ENCODE measurements at places on chromosomes 1 and 21.
A peak's percentile ranks its signal among the peaks of the same experiment; 100 is the strongest.

- DNase-seq = no peak
Measured at GRCh38 chr1:212438831-212439237, 6.1 kb downstream of the NENF start.

DNA sequence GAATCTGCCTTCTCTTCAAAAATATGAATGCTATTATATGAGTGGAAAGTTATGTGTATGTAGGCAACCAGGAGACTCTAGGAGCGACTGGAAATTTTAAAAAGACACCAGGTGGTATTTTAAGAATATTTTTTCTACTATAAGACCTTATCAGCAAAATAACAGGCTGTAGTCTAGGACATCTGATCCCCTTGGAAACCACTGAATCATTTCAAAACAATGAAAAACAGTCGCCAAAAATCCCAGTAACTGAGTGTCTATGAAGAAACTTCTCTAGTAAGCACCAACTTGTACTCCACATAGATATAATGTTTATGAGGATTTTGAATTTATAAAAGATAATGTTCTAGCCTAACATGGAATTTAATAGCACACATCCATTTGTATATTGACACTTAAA is 358.5 kb downstream of the GPATCH2 start:
- DNase-seq = no peak

DNA sequence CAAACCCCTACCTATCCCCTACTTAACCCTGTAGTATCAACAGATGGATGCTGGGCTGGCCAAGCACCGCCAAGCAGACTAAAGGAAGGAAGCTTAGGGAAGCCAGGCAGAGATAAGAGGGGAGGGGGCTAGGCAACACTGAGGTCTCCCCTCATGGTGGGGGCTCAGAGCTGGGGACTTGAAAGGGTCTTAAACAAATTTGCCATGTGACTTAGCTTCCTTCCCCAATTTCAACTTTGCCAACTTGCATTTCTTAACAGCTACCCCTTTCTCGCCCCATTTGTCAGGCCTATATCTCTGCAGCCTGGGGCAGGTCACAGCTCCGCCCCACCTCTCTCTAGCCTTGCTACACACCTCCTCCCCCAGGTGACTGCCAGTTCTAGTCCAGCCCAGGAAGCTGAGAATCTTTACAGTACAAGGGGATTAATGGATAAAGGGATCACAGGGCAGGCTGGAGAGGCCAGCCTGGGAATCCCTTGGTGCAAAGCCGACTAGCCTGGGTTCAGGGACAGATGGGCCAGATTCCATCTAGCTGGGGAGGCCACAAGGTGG is 3.4 kb downstream of the KIF21B start:
- DNase-seq = no peak

DNA sequence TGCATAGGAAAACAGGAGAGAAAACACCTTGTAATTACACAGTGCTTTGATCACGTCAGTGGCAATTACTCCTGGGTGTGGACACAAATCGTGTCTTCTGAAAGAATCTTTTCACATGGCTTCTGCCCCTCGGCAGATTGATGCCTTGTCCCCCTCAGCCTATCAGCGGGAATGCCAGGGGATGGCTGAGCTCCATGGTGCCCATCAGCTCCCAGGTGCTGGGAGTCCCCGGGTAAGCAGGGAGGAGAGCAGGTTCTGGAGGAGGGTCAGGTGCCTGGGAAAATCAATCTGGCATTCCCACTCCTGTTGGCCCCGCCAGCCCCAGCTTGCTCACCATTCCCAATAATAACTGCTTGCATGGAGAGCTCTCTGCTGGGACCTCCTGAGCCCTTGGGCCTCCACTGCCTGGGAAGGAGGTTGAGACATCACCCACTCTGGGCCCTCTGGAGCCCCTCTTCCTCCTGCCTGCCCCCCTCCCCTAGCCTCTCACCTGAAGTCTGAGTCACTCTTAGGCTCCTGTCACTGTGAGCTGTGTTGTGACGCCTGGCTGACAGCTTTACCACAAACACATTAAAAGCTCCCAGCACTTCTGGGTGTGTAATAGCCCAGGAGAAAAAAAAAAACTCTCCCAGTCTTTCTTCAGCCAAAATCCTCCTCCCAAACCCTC is 4.9 kb downstream of the CAMK2N1 start:
- no peak for DNase-seq

- no peak for DNase-seq
Measured at GRCh38 chr1:160123726-160124125, 8.2 kb downstream of the ATP1A2 start.

GRCh38 chr1:116870300-116870699 is 39.4 kb upstream of the PTGFRN start:
- DNase-seq = no peak

- DNase-seq = no peak
Measured at GRCh38 chr1:34792868-34793727, at the start of gene GJA4. TSS of gene GJA4 (plus strand) at chr1:34792999. CDS start at chr1:34794214, 1,215 bp downstream.

DNA sequence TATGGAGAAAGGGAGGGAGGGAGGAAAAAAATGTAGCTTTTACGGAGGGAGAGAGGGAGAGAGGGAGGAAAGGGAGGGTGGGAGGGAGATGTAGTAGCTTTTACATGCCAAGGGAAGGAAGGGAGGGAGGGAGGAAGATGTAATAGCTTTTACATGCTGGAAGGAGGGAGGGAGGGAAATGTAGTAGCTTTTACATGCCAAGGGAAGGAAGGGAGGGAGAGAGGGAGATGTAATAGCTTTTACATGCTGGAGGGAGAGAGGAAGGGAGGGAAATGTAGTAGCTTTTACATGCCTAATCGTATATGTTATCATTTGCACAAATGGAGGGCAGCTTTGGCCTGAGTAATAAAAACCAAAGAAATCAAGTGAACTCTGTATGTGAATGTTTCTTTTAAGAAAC is 35.6 kb downstream of the EEIG2 start:
- no peak for DNase-seq

- no peak for DNase-seq
Measured at GRCh38 chr21:20971296-20971921, 26.8 kb upstream of the NCAM2 start.

DNA sequence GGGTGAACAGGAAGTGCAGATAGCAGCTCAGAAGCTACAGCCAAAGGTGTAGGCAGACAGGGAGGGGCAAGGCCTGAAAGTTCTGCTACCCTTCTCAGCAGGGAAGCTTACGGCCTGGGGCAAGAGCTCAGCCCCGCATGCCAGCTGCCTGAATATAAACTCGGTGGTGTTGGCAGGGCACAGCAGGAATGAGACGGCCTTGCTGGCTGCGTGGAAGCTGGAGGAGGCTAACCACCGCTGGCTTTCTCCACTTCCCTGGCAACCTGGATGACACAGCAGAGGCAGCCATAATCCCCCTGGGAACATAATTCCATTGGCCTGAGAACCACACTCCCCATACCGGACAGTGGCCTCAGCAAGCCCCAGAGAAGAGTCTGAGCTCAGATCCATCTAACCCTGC is 81.9 kb upstream of the PRRC2C start:
- no peak for DNase-seq

- peak; percentile 20 for DNase-seq
Measured at GRCh38 chr1:147641695-147642592, 28.4 kb downstream of the ACP6 start.

DNA sequence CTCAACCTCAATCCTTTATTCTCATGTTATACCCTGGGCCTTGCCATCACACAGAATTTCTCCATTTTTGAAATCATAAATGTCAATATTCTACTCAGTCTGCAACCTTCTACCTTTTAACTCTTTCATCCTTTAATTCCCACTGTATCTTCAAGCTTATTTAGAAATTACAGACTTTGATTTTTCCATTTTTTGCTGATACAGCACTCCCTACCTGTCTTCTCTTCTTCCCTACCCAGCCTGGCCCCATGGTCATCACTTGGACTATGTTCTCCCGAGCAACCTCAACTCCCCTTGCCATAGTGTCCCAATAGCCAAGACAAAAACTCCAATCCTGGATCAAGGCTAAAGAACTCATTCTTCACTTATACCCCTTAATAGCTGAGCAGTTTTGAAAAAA is 14.6 kb downstream of the WARS2 start:
- DNase-seq = no peak

- no peak for DNase-seq
Measured at GRCh38 chr1:62849031-62849430, 65.1 kb downstream of the ATG4C start.

DNA sequence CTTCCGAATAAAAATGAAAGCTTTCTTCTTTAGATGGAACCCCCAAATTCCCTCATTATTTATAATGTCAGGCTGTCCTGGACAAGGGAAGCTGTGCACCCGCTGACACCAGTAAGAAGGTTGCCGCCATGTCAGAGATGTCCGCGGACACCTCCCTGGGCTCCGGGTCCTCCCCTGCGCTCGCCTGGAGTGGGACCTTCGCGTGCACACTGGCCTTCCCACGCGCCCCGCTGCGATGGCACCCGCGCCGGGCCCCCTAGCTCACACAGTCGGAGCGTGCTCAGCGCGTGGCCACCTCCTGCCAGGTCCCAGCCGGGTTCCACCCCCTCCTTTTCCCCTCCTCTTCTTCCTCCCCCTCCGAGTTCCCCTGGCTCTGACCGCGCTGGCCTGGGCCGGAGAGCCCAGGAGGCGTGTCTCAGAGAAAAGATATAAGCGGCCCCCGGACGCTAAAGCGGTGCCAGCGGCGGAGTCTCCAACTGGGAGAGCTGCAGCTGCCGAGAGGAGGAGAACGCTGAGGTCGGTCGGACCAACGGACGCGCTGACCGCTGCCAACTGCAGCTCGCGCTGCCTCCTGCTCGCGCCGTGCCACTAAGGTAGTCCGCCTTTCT is at the start of gene G0S2:
TSS of gene G0S2 (plus strand) at position 456 of the 608 bp plus-strand sequence. CDS start 273 bp downstream, outside the sequence.
- DNase-seq = no peak

- DNase-seq = no peak
Measured at GRCh38 chr1:179872558-179872957, 5.0 kb downstream of the TOR1AIP2 start.

DNA sequence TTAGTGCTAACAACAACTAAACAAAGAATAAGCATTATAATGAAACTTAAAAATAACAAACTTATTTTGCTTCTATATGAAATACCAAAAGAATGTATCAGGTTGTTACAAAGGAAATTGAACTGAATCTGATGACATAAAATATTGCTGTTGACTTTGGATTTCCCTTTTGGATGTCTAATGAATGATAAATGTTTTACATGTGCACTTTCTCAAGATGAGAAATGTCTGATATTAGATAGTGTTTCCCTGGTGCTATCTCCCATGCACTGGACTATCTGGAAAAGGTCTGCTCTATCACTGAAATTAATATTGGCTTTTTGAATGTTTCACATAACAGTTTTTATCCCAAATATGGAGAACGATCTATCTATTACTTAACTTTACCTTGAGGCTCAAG is 179.9 kb downstream of the HMCN1 start:
- no peak for DNase-seq

DNA sequence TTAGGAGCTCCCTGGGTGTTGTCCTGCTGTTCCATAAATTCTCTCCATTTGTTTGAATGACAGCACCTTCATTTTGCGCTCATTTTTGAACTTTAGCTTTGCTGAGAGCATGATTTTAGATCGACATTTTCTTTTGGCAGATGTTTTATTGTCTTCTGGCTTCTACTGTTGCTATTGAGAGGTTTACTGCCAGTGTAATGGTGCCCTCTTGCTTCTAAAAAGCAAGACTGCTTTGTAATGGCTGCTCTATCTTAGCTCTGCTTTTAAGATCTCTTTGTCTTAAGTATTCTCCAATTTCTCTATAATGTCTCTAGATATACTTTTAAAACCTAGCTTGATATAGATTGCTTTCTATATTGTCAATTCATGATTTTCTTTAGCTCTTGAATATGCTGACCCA is 27.8 kb downstream of the THEM4 start:
- DNase-seq = no peak

DNA sequence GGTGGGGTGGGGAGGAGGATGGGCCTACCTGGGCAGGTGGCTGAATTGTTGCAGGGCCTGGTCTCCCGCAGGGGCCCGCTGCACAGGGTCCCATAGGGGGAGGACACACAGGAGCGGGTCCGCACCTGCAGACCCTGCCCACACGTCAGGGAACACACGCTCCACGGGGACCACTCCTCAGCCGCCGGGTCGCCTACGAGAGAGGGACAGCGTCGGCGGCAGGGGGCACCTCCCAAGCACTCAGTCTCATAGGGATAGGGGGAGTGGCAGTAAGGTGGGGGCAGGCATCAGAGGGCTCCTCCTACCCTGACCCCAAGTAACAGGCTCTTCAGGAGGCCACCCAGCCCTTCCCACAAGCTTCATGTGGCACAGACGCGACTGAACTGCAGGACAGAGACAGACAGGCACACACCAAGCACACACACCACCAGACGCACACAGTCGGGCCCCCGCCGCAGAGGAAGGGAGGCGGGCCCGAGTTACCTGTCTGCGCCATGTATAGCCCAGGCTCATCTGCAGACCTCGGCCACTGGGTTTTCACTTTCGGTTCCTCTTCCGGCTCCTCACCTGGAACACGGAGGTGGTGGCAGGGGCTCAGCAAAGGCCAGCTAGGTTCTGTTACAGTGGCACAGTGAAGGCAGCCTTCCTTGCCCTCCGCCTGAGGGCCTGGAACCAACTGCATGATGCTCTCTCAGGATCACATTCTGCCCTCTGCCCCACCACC is 19.8 kb downstream of the ADGRB2 start:
- no peak for DNase-seq
